ENCODE measurements at places on chromosomes 16 and 17.

DNA sequence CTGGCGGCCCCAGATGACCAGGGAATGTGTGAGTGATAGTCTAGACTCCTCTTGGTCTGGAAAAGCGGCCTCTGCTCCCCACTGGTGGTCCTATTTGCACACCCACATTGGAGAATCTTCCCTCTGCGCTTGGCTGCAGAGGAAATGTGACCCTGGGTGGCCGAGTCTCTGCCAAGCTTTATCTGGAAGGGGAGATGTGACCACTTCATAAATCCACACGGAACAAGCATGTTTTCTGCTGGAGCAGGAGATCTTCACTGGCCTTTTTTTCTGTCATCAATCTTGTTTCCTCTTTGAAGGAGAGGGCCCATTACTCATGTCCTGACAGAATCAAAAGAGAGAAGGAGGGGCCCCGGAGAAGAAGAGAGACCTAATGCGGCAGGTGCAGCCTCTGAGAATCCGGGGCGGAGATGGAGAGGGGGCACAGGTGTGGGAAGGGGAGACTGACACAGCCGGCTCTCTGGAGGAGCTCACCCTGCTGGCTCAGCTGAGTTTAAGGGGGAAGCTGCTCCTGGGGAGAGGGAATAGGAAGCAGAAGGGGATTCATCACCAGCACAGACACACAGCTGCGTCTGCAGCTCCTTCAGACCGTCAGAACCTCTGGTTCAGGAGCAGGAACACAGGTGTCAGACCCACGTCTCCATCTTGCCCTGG is 116.3 kb downstream of the SOX9 start:
- no peak for DNase-seq

DNA sequence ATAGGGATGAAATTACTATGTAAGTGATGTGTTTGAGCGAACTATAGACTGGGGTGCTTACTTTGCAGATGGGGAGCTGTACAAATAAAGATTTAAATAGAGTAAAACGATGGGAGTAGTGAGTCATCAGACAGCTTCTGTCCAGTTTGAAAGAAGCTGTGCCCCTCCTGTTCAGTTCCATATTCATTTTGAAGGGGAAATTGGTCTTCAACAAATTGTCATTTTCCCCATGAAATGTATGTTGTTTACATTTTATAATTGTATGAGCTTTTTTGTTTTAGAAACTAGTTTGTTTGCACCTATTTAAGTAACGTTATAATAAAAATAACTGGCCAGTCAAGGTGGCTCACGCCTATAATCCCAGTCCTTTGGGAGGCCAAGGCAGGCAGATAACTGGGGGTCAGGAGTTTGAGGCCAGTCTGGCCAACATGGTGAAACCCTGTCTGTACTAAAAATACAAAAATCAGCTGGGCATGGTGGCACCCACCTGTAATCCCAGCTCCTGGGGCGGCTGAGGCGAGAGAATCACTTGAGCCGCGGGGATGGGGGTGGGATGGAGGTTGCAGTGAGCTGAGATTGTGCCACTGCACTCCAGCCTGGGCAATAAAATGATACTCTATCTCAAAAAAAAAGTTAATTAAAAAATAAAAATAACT is 20.2 kb downstream of the SEC14L1 start:
- no peak for DNase-seq

GRCh38 chr16:61131447-61131846 is 904.8 kb downstream of the CDH8 start:
- no peak for DNase-seq

- DNase-seq, result no peak
Measured at GRCh38 chr16:58082381-58082780, 46.8 kb downstream of the CFAP20 start.

GRCh38 chr17:39553341-39553945 is 54.3 kb downstream of the NEUROD2 start:
- DNase-seq, result no peak

- no peak for DNase-seq
Measured at GRCh38 chr16:80573700-80574120, 32.9 kb downstream of the DYNLRB2 start.

DNA sequence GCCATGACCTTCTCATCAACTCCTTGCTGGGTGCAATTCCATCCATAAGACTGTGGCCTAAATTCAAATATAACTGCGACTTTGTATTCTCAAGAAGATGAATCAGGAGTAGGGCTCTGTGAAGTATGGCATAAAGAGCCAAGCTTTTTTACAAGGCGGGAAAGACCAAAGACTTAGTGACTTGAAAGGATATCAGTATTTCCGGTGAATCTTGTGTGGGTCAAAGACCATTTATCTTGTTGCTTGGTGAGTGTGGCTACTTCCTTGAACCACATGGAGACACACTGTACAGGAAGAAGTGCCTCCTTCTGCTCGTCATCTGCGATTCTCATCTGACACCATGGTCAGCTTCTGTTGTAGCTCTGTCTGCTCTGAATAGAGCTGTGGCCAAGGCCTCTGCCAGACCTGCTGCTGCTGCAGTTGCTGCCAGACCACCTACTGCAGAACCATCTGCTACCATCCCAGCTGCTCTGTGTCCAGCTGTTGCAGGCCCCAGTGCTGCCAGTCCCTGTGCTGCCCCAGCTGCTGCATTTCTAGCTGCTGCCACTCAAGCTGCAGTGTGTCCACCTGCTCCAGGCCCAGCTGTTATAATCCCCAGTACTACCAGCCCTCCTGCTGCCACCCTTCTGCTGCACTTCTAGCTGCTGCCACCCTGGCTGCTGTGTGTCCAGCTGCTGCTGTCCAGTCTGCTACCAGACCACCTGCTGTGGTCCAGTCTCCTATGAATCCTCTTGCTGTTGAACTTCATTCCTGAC is 6.1 kb upstream of the KRTAP2-4 start:
- no peak for DNase-seq

DNA sequence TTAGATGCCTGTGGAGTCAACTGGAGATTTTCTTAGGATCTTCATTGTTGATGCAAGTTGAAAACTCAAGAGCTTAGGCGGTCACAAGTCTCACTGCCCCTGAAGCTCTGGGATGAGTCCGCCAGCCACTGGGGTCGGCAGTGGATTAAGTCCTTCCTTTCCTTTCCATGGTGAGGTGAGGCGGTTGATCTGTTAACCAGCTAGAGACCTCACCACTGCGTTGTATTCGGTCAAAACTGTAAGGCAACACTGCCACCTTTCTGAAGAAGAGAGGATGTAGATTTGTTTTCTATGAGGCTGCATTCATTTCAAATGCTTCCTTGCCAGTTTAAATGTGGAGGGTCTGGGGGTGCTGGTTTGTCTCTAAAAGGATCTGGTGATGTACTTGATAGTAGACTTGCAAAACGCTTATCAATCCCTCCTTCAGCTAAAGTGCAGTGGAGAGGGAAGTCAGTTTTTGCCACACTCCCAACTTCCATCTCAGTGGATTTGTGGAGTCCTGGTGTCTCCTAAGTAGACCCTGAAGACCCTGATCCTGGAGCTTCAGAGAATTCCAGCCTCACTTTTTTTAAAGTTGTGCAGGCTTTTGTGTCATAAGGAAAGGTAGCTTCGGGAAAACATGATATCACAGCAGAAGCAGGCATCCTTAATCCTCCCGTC is 1.7 kb downstream of the MYOCD start:
- DNase-seq, result no peak

DNA sequence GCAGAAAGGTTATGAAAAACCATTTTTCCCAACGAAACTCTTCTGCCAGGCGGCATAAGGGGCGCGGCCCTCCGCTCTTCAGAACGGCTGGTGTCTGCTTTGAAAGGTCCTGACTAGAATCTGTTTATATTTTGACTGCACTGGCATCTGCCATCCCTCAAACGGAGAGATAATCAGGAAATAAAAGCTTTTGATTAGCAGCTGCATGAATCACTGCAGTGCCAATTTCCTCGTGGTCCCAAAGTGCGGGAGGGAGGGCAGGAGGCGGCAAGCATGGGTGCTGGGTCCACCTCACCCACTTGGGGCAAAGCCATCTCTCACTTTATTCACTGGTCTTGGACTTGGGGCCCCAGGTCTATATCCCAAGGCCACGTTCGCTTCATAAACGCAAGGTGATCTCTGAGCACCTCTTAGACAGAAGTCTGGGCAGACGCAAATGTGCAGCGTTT is 49.7 kb downstream of the TBC1D16 start:
- no peak for DNase-seq

GRCh38 chr16:4836727-4837126 is 10.4 kb downstream of the GLYR1 start:
- DNase-seq, result no peak

DNA sequence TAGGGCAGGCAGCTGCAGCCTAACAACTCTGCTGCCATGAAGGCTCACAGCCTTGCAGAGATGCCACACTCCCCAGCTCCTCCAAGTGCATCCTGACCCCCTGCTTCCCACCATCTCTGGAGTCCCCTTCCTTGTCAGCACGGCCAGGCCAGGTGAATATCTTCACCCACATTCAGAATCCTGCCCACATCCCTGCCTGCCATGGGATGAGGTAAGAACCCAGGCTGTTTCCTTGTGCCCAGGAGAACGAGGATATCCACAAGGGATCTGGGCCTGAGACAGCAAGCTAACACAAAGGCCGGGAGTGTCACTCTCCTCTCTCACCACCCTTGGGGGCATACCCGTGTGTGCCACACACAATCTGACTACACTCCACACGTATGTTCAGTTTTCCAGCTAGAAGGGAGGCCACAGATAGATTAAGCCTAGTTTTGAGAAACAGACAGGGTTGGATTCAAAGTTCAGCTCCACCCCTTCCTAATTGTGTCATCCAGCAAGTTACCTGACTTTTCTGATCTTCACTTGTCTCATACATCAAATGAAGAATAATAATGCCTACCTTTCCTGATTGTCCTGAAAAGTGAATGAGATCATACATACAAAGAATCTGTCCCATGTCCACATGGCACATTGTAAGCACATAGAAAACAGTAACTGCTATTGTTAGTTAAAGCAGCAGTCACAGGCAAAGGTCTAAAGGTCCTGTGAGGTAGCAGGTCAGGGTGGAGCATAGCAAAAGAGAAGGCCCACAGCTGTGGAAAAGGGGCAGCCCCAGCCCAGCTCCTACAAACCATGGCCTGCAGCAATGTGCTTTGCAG is 17.4 kb upstream of the SUPT4H1 start:
- no peak for DNase-seq

- no peak for DNase-seq
Measured at GRCh38 chr17:82874011-82874835, 34.4 kb upstream of the ZNF750 start.

All from activated CD4-positive, alpha-beta T cell treated with anti-CD3 and anti-CD28 coated beads for 24 hours (primary cell).